Large intestine (tissue), 12 donors: ENCODE measurements at places on chromosomes 2 and 18. TPM values are rescaled to one million over a fixed set of nuclear protein-coding genes. Genes with fewer than 3 reads are reported as not detected.

MYOM1 gene
- 8.7 TPM for polyA plus RNA-seq

ANKRD53 gene
- polyA plus RNA-seq, result 2.3 TPM

CNGA3 gene
- 2.3 TPM for polyA plus RNA-seq

RESP18 gene
- polyA plus RNA-seq, result 0.46 TPM

GPR155 gene
- 3.7 TPM for polyA plus RNA-seq

ZSWIM2 gene
- not detected for polyA plus RNA-seq

PDE1A gene
- 16.1 TPM for polyA plus RNA-seq

ZDBF2 gene
- polyA plus RNA-seq, result 4.6 TPM

CLHC1 gene
- 17.9 TPM for polyA plus RNA-seq

ZNF397 gene
- 43.5 TPM for polyA plus RNA-seq

RGPD4 gene
- 0.01 TPM for polyA plus RNA-seq

ASXL3 gene
- 2.7 TPM for polyA plus RNA-seq

INO80C gene
- 31.2 TPM for polyA plus RNA-seq

SLC4A3 gene
- 3.3 TPM for polyA plus RNA-seq

NT5C1B gene
- polyA plus RNA-seq, result 0.75 TPM

IL36G gene
- 0.51 TPM for polyA plus RNA-seq

FMNL2 gene
- polyA plus RNA-seq, result 35.3 TPM

APOB gene
- 863 TPM for polyA plus RNA-seq

MYCN gene
- polyA plus RNA-seq, result 17.9 TPM

ZNF407 gene
- 6.6 TPM for polyA plus RNA-seq

TWIST2 gene
- polyA plus RNA-seq, result 4.9 TPM

ABCG8 gene
- polyA plus RNA-seq, result 24.3 TPM

CDH7 gene
- 0.22 TPM for polyA plus RNA-seq

RAB27B gene
- 9.6 TPM for polyA plus RNA-seq

IL1A gene
- polyA plus RNA-seq, result 0.09 TPM

CNOT11 gene
- polyA plus RNA-seq, result 51.8 TPM

SERPINB8 gene
- polyA plus RNA-seq, result 7.6 TPM

ALPI gene
- 80.6 TPM for polyA plus RNA-seq

LOXHD1 gene
- 0.49 TPM for polyA plus RNA-seq

ATP6V1B1 gene
- 1.6 TPM for polyA plus RNA-seq

CFAP221 gene
- polyA plus RNA-seq, result 28.5 TPM

MC4R gene
- polyA plus RNA-seq, result 0.27 TPM

C1GALT1C1L gene
- 1.1 TPM for polyA plus RNA-seq

TRIM43 gene
- polyA plus RNA-seq, result not detected

HOXD13 gene
- polyA plus RNA-seq, result not detected

OTOS gene
- not detected for polyA plus RNA-seq

NAT8 gene
- polyA plus RNA-seq, result 0.46 TPM

GALNT13 gene
- polyA plus RNA-seq, result 1.6 TPM

RIT2 gene
- polyA plus RNA-seq, result 1.9 TPM

DPP10 gene
- 17.3 TPM for polyA plus RNA-seq

CFLAR gene
- 90.6 TPM for polyA plus RNA-seq
